Activated naive CD4-positive, alpha-beta T cell treated with Interleukin-2 at 50 U/mL for 16 hours (primary cell): ENCODE measurements at places on chromosomes 3 and 15.

DNA sequence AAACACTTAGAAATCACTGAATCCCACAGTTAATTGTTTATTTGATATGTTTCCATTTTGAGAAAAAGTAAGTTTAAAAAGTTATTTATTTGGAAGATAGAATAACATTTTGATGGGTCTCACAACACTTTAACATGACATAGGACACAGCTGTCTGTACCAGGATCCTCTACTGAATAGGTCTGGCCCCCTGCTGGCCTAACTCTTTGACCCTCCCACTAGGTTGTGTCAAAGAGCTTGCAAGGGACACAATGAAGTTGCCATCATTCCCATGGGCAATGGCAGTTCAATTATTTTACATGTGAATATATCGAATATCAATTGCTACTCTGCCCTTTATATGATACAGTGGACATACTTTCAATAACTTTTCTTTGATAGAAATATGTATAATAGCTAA lies 138.9 kb downstream of the EPHA3 start:
- no peak for DNase-seq

- DNase-seq: no peak
Measured at GRCh38 chr15:51680321-51680720, 982 bp upstream of the SCG3 start.

- no peak for DNase-seq
Measured at GRCh38 chr3:128453501-128454309, 13.0 kb downstream of the DNAJB8 start.

GRCh38 chr15:64701051-64701450 lies 74.3 kb downstream of the RBPMS2 start:
- no peak for DNase-seq

GRCh38 chr3:108662142-108662738 lies 72.7 kb downstream of the DZIP3 start:
- DNase-seq: peak; percentile 27

GRCh38 chr15:95690631-95691340 lies 639.7 kb upstream of the NR2F2 start:
- DNase-seq: no peak

DNA sequence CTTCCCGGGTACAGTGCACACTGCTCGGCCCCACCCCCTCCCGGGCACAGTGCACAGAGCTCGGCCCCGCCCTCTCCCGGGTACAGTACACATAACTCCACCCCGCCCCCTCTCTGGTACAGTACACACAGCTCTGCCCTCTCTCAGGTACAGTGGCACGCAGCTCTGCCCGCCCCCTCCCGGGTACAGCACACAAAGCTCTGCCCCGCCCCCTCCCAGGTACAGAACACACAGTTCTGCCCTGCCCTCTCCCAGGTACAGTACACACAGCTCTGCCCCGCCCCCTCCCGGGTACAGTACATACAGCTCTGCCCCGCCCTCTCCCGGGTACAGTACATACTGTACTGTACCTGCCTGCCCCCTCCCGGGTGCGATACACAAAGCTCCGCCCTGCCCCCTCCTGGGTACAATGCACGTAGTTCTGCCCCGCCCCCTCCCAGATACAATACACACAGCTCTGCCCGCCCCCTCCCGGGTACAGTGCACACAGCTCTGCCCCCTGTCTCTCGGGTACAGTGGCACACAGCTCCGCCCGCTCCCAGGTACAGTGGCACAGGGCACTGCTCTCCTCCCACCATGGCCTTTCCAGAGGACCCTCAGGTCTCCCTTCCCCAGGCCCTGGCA lies 16.4 kb upstream of the PRR20G start:
- DNase-seq: no peak

DNA sequence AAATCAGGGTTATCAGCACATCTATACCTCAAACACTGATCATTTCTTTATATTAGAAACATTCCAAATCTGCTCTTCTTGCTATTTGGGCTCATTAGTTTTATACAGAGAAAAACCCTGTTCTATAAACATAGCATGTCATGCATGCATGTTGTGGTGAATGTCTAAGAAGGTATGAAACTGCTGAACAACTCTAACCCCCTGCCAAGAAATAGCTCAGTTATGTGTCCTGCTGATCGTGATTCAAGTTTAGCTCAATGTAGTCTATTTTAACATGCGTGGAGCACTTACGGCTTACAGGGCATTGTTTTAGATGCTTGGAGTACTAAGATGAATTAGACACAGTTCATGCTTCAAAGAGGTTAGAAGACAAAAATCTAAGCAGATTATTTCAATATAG lies 35.8 kb downstream of the MYH15 start:
- no peak for DNase-seq

DNA sequence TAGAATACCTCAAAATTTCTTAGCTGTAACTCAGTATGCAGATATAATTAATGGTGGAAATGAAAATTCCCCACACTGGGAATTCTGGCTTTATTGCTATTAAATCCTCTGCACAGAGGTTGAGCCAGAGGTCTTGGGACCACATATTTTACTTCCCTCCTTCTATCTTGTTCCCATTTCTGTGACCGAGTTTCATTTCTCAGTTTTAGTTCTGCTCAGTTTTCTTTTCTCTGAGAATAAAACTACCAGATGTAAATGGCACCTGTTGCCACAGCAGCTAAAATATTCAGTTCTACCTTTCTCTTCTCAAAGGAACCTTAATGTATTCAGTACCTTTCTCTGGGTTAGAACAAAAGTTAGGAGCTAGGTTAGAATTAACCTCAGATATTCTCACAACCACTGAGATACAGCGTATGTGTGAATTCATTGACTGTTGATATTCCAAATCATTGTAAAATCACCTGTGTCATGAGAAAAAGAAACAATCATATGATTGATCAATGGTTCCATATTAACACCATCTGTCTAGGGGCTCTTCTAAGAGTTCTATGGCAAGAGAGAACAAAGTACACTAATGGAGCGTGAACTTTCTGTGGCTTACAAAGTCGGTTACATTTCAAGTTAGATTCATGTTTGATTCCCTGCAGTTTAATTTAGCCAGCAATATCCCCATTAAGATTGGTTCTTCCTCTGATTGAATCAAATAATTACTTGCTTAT lies 374.1 kb downstream of the EFHB start:
- no peak for DNase-seq

DNA sequence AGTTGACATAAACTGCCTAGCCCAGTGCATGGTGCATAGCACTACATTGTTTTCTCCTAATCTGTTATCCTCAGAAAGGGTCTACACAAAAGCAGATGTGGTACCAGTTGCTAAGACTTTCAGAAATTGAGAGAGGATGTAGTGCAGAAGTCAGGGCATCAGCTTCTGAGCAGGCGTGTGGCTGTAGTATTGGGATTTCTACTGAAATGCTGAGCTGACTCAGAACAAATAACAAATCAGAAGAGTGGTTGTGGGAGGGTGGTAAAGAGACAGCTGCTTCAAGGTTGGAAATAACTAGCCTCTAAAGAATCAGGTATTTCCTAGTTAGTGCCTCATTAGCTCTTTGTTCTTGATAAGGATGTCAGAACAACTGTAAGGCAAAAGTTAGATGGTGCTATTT lies 161.3 kb downstream of the AKAP13 start:
- DNase-seq: no peak

- no peak for DNase-seq
Measured at GRCh38 chr3:171365489-171365888, 94.7 kb downstream of the TNIK start.

DNA sequence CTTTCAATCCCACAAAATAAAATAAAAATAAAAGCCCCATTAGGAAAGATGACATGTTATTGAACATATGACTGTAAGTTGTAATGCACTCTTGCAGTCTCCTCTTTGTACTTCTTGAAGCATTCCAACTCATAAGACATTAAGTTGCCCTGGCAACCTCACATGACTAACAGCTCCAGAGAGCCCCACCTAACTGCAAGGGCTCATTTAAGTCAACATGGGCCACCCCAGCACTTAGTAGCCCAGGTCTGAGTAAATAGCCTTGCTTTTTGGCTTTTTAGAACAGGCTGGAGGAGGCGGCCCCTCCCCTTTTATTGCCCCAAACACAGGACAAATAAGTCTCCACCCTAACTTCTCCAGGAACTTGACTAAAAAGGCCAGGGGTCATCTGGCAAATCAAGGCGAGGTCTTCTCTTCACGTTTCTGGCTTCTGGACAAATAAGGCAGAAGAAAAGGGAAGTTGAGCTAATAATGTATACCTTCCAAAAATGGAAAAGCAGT lies 135.1 kb downstream of the TMCO5A start:
- no peak for DNase-seq
